ENCODE measurements at places on chromosomes 3 and 15.

DNA sequence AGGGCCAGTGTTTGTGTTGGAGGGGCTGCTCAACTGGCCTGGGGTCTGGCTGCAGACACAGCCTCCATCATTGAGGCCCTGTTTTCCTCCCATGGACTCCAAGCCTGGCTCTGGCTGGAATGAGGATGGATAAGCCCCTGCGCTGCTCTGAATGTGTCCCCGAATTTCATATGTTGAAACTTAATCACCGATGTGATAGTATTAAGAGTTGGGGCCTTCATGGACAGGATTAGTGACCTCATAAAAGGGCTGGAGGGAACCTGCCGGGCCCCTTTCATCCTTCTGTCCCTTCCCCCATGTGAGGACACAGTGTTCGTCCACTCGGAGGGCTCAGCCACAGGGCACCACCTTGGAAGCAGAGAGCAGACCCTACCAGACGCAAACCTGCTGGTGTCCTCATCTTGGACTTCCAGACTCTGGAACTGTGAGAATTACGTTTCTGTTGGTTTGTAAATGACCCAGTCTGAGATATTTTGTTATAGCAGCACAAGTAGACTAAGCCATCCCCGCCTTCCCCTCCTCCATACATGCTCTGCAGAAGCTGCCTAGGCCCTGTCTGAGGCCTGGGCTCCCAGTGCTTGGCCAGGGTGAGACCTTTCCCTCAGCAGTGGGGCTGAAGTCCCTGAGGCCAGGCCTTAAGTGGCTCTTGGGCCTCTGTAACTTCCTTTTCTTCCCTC lies 3.8 kb upstream of the LCTL start:
- DNase-seq: no peak

DNA sequence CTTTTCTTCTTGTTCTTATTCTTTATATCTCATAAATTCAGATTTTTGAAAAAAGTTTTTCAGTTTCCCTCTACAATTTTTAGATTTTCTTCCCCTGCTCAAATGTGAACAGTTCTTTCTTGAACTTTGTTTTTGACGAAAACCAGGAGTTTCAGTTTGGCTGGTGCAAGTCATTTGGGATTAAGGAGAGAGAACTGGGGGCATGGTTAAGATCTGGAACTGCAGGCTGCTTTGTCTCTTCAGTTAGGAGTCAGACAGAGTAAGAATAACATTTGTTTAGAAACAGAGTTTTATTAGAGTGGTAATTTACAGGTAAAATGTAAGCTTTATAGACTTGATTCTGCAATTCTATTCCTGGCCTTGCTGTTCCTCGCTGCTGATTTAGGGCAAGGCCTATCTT lies 310.5 kb upstream of the C2CD4B start:
- no peak for DNase-seq

GRCh38 chr3:43862470-43862869 lies 171.7 kb downstream of the ABHD5 start:
- no peak for DNase-seq

- no peak for DNase-seq
Measured at GRCh38 chr15:53693729-53694475, 65.6 kb downstream of the WDR72 start.

- DNase-seq: no peak
Measured at GRCh38 chr3:138165061-138165460, 9.7 kb downstream of the DBR1 start.

DNA sequence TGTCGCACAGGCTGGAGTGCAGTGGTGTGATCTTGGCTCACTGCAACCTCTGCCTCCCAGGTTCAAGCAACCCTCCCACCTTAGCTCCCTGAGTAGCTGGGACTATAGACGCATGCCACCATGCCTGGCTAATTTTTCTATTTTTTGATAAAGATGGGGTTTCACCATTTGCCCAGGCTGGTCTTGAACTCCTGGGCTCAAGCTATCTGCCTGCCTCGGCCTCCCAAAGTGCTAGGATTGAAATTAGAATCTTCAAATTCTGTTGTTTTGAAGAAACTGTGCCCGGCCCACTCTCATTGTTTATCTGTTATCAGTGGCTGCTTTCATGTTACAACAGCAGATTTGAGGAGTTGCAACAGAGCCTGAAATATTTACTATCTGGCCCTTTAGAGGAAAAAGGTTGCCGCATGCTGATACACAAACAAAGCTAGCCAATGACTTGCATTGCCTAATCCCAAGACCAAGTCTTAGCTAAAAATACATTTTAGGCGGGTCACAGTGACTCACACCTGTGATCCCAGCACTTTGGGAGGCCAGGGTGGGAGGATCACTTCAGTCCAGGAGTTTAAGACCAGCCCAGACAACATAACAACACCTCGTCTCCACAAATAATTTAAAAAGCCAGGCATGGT lies 43.2 kb upstream of the PPP4R2 start:
- DNase-seq: no peak

DNA sequence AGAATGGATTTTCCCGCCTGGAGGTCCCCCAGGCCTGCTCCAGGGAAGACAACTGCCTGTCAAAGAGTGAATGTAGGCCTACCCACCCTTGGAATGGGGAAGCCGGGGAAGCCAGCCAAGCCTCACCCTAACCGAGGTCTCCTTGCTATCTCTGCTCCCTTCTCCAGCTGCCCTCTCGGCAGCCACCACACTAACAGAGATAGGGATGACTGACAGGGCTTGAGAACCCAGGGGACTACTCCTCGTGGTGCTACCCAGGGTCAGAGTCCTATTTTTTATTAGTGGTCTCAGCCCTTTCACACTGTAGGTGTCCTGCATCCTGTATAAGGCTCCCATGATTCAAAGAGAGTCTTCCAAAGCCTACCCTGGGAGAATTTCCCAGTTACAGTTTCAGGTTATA lies 160.6 kb upstream of the CHRM5 start:
- no peak for DNase-seq

DNA sequence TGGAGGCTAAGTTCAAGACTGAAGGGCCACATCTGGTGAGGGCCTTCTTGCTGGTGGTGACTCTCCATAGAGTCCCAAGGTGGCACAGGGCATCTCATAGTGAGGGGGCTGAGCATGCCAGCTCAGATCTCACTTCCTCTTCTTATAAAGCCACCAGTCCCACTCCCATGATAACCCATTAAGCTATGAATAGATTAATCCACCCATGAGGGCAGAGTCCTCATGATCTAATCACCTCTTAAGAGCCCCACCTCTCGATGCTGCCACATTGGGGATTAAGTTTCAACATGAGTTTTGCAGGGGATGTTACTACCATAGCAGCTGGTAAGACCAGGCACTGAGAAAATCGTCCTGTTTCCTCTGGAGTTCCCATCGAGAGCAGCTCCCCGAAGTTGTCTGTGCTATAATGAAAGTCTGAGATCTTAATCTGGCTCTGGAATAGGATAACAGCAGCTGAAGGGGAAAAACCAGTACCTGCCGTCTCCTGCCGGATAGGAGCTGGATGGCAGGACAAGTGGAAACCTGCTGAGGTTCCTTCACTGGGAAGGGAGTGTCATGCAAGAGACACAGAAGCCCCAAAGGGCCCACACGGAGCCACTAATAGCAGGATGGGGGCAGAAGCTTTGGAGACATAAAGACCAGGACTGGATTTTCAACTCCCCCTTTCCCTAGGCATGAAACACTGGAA lies 79.5 kb upstream of the EPHB3 start:
- no peak for DNase-seq

DNA sequence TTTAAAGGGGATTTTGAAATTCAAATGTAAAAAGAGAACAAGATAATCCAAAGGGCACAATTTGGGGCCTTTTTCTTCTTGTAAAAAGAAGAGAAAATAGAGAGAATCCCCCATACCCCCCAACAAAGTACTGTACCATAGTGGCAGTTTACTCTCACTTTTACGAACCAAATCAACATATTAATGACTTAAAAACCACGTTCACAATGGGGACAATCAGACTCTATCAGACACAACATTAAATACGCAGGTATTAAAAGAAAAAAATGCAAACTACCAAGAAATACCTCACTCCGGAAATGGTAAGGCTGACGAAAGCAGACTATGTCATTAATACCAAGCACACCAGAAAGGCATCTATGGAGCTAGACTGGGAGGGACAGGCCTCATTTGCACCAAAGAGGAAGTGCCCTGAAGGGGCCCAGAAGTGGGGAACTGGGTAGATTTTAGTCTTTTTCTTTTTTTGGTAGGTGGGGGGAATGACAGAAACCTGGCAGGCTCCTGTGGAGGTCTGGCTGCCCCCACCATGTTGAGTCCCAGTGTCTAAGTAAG lies 134.3 kb downstream of the TIGIT start:
- no peak for DNase-seq

Data from LoVo (cell line).